ENCODE measurements at places on chromosomes 2 and 18.

DNA sequence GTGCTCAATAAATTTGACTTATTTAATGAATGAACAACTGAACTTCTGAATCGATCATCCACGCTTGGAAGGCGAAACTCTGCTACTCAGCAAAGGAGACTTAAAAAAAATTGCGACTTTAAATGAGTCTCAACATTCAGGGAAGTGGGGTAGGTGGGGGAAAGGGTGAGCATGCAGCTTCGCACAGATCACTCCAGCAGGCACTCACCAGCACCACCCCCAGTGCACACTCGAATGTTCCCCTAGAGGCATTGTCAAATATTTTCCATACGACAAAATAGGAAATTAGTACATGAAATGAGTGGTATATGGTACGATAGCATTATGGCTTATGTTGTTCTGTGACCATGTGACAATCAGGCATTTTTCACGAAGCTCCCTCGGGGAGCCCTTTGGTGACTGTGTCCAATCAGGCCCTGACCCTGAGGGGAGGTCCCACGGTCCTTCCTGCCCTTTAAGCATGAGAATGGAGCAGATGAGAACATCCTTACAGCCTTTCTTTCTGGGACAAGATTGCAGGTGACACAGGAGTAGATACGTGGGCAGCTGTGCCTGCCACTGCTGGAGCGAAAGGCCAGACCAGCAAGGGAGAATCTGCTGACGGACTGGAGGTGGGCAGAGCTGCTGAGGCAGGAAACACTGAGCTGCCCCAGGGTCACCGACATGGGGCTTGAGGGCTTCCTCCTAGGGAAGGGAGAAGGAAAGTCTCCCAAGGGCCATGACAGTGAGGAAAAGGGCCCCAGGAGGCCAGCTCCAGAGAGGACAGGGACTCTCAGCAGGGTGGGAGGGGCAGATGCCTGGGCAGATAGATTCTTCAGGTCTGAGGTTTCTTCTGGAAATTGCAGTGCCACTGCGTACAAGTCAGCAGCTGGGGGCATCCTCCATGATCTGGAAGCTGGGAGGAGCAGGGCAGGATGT is 101.3 kb upstream of the ID2 start:
- no peaks in the 10 kb centered on the region for H3K36me3 ChIP-seq
- no peak for DNase-seq
- H3K4me1 ChIP-seq, result peaks cover 50% of the 10 kb centered on the region
- peak overlapping the region; percentile 29 for H3K27ac ChIP-seq
- no peaks in the 10 kb centered on the region for H3K27me3 ChIP-seq

GRCh38 chr18:13222856-13223281 is 4.3 kb downstream of the LDLRAD4 start:
- peaks cover 5% of the 10 kb centered on the region for H3K27me3 ChIP-seq
- H3K27ac ChIP-seq, result peak overlapping the region; percentile 70
- peaks cover 54% of the 10 kb centered on the region for H3K4me1 ChIP-seq
- DNase-seq, result no peak
- H3K36me3 ChIP-seq, result peaks cover 2% of the 10 kb centered on the region
- H3K4me3 ChIP-seq, result peak overlapping the region; percentile 36

- H3K27me3 ChIP-seq, result no peaks in the 10 kb centered on the region
- peaks cover 28% of the 10 kb centered on the region for H3K4me1 ChIP-seq
- DNase-seq, result no peak
Measured at GRCh38 chr2:227326783-227327182, 1.7 kb downstream of the MFF start.

- H3K4me1 ChIP-seq, result no peaks in the 10 kb centered on the region
- H3K27ac ChIP-seq, result no peak overlapping the region
- DNase-seq, result no peak
- no peaks in the 10 kb centered on the region for H3K27me3 ChIP-seq
- no peaks in the 10 kb centered on the region for H3K36me3 ChIP-seq
Measured at GRCh38 chr18:39209173-39209572, 1643.6 kb upstream of the CELF4 start.

DNA sequence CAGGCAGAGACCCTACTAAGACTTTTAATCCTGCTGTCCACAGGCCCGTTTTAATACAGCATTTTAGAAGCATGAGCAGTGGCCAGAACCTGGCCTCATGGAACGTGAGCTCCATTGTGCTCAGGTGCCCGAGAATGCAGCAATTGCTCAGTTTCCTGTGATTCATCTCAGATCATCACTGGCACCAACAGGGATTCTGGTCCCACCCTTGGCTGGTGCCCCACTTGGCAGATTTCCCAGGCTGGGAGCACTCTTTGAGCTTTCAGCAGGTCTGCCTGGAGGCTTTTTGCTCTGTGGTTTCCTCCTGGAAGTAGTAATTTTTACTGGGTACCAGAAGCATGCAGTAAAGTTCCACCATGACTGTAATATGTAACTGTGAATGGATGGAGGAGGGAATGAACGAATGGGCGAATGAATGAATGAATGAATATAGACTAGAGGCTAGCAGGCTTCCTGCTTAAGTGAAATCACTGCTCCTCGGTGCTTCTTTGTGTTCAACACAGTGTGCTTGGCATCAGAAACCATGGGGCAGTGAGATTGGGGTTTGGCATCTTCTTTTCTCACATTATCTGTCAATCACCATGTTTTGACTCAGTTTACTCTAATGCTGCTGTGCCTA is 312.9 kb downstream of the PRKCE start:
- H3K4me1 ChIP-seq, result peaks cover 36% of the 10 kb centered on the region
- no peak overlapping the region for H3K4me3 ChIP-seq
- no peak overlapping the region for H3K27ac ChIP-seq
- no peaks in the 10 kb centered on the region for H3K36me3 ChIP-seq
- DNase-seq, result no peak

GRCh38 chr2:127187831-127188230 is 32.3 kb downstream of the CYP27C1 start:
- H3K27ac ChIP-seq, result no peak overlapping the region
- no peaks in the 10 kb centered on the region for H3K27me3 ChIP-seq
- no peak for DNase-seq
- H3K4me1 ChIP-seq, result no peaks in the 10 kb centered on the region
- no peak overlapping the region for H3K4me3 ChIP-seq

- H3K4me1 ChIP-seq, result peaks cover 48% of the 10 kb centered on the region
- peak overlapping the region; percentile 97 for H3K27ac ChIP-seq
- H3K36me3 ChIP-seq, result peaks cover 9% of the 10 kb centered on the region
Measured at GRCh38 chr2:62704654-62705006, 883 bp upstream of the EHBP1 start.

GRCh38 chr2:125925891-125926546 is 729.9 kb upstream of the GYPC start:
- no peak for DNase-seq
- H3K4me1 ChIP-seq, result peaks cover 10% of the 10 kb centered on the region
- H3K27ac ChIP-seq, result no peak overlapping the region
- no peak overlapping the region for H3K4me3 ChIP-seq
- H3K36me3 ChIP-seq, result no peaks in the 10 kb centered on the region
- H3K27me3 ChIP-seq, result no peaks in the 10 kb centered on the region

DNA sequence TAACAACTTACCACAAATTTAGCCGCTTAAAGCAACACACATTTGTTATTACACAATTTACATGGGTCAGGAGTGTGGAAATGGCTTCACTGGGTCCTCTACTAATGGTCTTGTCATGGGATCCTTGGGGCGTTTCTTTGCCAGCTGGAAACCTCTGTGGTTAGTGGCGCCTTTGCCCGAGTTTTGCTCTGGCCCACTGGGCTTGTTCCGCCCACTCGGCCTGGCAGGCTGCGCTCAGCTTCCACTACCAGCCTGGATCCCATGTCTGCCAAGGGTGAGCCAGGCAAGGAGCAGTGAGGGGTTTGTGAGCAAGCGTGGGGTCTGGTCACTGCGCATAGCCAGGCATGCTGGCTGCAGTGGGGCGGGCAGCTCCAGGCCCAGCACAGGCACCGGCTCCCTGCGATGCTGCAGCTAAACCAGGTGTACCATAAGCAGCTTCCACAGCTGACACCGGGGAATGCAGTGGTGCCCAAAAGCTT is 16.2 kb upstream of the MBD2 start:
- no peak overlapping the region for H3K27ac ChIP-seq
- peaks cover 11% of the 10 kb centered on the region for H3K4me1 ChIP-seq
- DNase-seq, result no peak
- H3K36me3 ChIP-seq, result no peaks in the 10 kb centered on the region
- H3K4me3 ChIP-seq, result no peak overlapping the region

GRCh38 chr2:240460781-240461431 is 25.4 kb downstream of the GPC1 start:
- no peak overlapping the region for H3K4me3 ChIP-seq
- H3K36me3 ChIP-seq, result peaks cover 7% of the 10 kb centered on the region
- peaks cover 21% of the 10 kb centered on the region for H3K4me1 ChIP-seq
- H3K27me3 ChIP-seq, result no peaks in the 10 kb centered on the region
- no peak overlapping the region for H3K27ac ChIP-seq
- peak; percentile 36 for DNase-seq

- H3K27ac ChIP-seq, result no peak overlapping the region
- no peak for DNase-seq
- peaks cover 23% of the 10 kb centered on the region for H3K4me1 ChIP-seq
- no peaks in the 10 kb centered on the region for H3K36me3 ChIP-seq
Measured at GRCh38 chr2:62573137-62573731, 67.2 kb upstream of the TMEM17 start.

DNA sequence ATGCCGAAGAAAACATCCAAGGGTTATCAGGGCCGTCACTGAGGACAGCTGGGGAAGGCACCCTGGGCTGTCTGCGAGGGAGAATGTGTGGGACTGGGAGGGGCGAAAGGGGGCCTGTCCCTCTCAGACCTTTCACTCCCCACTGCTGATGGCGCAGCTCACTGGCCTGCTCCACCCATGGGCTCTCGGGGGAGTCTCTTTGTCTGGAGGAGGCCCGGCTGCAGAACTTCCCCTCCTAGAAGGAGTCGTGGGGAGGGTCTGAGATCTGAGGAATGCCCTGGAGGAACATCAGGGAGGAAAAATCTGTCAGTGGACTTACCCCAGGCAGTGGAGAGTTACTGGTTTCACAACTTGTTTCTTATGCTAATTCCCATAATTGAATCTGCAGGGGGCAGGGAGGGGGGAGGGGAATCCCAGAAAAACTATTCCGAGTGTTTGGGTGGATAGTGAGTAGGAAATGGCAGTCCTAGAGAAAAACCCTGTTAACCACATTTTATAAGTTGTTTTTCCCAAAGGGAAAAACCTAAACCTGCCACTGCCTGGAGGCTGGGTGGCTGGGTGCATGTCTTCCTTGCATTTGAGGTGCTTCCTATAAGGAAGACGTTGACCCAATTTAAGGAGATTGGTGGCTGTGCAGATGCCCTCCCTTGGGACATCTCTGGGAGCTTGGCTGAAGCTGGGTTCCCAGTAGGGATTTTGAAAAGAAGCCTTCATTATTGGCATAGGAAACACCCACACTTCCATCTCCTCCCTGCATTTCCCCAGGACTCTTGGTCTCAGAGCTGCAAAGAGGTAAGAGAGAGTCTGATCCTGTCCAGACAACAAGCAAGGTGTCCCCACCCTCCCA is 11.7 kb upstream of the SEMA4C start:
- peak overlapping the region; percentile 25 for H3K4me3 ChIP-seq
- no peaks in the 10 kb centered on the region for H3K27me3 ChIP-seq
- H3K36me3 ChIP-seq, result no peaks in the 10 kb centered on the region
- DNase-seq, result no peak

DNA sequence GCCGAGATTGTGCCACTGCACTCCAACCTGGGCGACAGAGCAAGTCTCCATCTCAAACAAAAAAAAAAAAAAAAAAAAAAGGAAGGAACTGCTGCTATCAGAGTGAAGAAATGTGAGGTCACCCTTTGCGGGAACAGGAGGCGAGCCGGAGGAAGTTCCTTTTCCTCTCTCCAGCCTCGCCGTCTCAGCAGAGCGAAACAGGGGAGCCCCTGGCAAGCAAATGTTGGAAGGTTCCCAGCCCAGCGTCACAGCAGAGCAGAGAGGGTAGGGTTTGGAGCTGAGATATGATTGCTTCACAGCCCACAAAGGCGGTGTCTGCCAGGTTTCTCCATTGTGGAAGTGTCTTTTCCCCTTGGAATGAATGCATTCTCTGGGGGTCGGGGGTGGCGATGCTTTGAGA is 28.5 kb downstream of the SLC20A1 start:
- H3K4me1 ChIP-seq, result no peaks in the 10 kb centered on the region
- H3K27me3 ChIP-seq, result no peaks in the 10 kb centered on the region
- H3K27ac ChIP-seq, result no peak overlapping the region
- no peak for DNase-seq

DNA sequence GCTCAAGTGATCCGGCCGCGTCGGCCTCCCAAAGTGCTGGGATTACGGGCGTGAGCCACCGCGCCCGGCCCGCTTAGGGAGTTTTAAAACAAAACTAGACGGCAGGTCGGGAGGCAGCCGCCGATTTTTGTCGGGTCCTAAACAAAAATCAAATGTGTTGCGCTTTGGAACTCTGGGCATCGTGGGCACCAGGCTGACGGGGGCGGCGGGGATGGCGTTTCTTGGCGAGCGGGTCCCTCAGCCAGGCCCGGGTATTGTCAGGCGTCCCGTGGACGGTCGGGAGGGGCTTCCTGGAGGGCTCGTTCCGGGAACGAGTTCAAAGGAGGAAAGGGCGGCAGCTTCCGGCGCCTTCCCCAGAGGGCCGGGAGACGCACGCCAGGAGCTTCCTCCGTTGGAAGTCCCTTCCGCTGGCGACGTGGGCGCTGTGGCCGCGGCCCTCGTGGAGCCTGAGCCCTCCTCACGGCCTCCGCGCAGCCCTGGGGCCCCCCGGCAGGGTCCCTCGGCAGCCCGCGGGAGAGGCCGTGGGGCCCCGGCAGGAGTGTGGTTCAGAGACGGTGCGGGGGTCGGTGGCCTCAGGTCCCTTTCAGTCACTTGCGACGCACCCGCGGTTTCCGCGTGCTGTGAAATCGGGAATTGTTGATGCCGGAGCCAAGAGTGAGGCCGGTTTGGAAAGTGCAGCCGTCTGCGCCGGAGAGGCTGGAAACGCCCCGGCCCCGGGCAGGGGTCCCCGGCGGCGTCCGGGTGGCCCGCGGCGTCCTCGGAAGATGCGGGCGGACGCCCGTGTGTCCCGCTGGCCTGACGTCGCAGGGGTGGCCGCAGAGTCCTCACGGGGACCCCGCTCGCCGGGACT is 59.3 kb downstream of the EMILIN2 start:
- peaks cover 16% of the 10 kb centered on the region for H3K4me1 ChIP-seq
- peak; percentile 62 for DNase-seq
- H3K4me3 ChIP-seq, result peak overlapping the region; percentile 73
- H3K27ac ChIP-seq, result peak overlapping the region; percentile 66
- H3K27me3 ChIP-seq, result peaks cover 2% of the 10 kb centered on the region
- peaks cover 7% of the 10 kb centered on the region for H3K36me3 ChIP-seq

DNA sequence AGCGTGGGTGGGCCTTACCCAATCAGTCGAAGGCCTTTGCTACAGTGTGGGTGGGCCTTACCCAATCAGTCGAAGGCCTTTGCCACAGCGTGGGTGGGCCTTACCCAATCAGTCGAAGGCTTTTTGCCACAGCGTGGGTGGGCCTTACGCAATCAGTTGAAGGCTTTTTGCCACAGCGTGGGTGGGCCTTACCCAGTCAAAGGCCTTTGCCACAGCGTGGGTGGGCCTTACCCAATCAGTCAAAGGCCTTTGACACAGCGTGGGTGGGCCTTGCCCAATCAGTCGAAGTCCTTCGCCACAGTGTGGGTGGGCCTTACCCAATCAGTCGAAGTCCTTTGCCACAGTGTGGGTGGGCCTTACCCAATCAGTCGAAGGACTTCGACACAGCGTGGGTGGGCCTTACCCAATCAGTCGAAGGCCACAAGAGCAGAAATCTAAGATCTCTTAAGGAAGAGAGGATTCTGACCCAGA is 16.3 kb upstream of the GAL3ST2 start:
- no peak overlapping the region for H3K4me3 ChIP-seq
- peaks cover 33% of the 10 kb centered on the region for H3K4me1 ChIP-seq
- DNase-seq, result no peak

All from mesothelial cell of epicardium (in vitro differentiated cells).